ENCODE measurements at places on chromosomes 7 and 10.

DNA sequence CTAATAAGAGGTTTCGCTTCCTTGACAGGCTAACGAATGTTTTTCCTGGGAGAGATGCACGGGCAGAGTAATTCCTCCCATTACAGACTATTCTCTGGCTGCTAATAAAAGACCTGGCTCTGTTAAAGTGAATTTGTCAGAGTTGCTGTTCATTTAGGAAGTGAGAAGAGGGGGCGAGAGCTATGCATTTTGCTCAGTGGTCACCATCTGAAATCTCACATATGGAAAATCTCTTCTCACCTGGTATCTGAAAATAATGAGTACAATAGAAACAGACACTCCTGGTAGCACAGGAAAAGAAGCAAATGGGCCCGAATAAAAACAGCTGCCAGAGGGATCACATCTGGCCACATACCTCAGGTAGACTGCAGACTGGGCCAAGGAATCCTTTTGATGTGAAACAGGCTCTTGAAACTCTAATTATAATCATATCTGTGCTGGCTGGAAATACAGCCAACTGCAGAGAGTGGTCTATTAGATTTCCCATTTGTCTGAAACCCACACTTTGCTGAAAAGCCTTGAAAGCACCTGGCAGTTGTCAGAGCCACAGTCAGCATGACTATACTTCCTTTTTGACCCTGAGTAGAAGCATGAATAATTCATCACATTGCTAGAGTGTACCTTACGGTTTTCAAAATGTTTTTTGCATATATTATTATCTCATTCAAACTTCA, 33.6 kb downstream of the AOAH start:
- DNase-seq: no peak

- no peak for DNase-seq
These were observed 13.7 kb downstream of the THSD7A start for GRCh38 chr7:11818281-11818680.

GRCh38 chr7:85167636-85168035, 19.2 kb downstream of the SEMA3D start:
- no peak for DNase-seq

DNA sequence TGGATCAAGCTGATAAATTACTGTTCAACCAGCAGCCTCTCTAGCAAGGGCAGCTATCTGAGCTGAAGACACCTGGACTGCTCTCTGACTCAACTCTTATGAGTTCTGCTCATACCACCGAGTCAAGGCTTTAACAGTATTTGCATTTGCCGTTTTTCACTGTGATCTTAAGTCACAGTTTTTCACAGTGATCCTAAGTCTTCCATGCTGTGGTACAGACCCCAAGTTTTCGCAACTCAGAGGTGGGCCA, 31.3 kb downstream of the PIP4K2A start:
- DNase-seq: no peak

DNA sequence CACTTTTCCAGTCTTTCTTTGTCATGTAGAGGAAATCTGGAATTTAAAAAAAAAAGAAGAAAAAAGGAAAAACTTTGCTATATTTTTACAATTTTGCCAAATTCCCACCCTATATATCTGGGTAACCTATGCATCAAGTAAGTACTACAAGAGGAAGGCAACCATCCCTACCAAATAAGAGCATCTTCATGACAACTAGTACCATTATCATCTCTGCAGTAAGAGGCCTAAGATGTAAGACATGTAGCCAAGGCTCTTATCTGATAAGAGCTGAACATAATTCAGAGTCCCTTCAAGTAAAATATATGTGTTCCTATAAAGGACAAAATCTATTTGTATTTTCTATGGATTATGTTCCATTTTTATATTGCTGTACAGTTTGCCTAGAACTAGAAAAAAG, 3.5 kb downstream of the THAP5 start:
- no peak for DNase-seq

- no peak for DNase-seq
These were observed 2.1 kb upstream of the IDE start for GRCh38 chr10:92575961-92576360.

GRCh38 chr10:1715821-1716220, 21.5 kb downstream of the ADARB2 start:
- no peak for DNase-seq

DNA sequence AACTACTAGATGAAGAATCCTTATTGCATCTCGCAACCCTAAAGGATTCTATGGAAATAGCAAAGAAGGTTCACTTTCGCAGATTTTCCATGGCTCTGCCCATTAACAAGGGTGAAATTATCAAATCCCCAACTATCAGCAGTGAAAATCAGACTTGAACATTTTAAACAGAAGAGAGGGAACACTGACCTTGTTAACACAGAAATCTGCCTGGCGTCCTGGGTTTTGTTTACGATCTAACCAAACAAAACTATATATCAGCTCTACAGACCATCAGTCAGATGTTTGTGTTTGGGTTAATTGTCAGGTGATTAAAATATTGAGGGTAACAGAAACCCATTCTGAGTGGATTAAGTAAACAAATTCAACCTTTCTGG, 1.9 kb downstream of the CTTNBP2 start:
- no peak for DNase-seq

DNA sequence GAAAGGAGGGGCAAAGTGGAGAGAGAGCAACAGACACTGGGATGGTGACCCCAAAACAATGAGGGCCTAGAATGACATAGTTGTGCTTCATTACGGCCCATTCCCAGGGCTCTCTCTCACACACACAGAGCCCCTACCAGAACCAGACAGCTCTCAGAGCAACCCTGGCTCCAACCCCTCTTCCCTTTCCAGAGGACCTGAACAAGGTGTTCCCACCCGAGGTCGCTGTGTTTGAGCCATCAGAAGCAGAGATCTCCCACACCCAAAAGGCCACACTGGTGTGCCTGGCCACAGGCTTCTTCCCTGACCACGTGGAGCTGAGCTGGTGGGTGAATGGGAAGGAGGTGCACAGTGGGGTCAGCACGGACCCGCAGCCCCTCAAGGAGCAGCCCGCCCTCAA, 20.7 kb downstream of the PRSS2 start:
- DNase-seq: no peak

DNA sequence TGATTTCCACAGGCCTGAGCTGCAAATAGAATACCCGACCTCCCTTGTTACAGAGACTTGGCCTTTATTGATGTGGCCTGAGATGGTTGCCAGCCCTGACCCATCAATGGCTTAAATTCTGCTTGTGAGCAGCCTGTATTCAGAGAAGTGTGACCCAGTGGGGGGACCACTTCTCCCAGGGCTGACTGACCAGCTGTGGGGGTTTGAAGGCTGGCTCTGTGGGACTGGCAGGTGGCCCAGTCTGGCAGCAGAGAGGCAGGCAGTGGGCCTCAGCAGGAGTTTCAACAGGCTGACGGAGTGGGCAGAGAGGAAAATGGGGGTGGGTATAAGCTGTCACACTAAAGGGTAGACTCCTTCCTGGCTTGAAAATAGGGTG, 12.2 kb upstream of the PPIF start:
- no peak for DNase-seq

DNA sequence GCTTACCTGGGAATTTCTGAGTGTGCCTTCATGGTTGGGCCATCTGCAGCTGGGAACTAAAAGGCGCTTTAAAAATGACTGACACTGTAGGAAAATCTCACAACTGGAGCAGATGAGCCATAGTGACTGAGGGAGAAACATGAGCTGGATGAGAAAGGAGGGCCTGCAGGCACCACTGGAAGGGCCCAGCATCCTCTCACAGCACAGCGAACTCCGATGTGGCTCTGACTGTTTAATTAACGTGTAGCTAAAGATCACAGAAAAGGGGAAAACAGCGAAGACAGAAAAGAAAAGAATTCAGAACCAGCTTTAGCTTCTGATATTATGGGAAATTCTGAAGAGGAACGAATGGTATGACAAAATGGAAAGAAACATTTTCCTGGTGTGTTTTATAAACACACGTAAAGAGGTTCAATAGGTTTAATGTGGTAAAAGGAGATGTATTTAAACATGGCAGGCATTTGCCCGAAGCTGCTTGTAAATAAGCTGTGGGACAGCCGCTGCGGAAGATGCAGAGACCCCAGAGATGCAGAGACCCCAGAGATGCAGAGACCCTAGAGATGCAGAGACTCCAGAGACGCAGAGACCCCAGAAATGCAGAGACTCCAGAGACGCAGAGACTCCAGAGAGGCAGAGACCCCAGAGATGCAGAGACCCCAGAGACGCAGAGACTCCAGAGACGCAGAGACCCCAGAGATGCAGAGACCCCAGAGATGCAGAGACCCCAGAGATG, 534.3 kb downstream of the PTPRN2 start:
- no peak for DNase-seq

GRCh38 chr7:135977742-135978066, 545 bp upstream of the MTPN start:
- no peak for DNase-seq

GRCh38 chr7:64463636-64464375, 99.1 kb downstream of the ZNF680 start:
- DNase-seq: no peak

DNA sequence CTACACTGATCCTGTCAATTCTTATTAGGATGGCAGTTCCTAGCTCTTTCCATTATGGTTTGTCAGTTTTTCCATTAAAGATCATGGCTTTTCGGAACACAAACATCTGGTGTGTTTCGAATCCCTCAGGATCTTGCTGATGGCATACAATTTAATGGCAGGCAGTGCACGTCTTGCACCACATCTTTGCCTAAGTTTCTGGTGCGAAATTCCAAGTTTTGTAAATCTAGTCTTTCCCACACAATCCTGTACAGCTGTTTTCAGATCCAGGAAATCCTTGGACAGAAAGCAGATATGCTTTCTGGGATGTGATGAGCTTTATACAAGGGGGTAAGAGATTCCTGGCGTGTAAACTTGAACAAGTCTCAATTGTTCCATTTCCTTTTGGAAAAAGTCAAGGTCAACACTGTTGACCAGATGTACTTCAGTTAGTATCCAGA, 224.3 kb upstream of the PHYHIPL start:
- no peak for DNase-seq

- no peak for DNase-seq
These were observed 34.5 kb upstream of the TAC1 start for GRCh38 chr7:97697396-97697795.

DNA sequence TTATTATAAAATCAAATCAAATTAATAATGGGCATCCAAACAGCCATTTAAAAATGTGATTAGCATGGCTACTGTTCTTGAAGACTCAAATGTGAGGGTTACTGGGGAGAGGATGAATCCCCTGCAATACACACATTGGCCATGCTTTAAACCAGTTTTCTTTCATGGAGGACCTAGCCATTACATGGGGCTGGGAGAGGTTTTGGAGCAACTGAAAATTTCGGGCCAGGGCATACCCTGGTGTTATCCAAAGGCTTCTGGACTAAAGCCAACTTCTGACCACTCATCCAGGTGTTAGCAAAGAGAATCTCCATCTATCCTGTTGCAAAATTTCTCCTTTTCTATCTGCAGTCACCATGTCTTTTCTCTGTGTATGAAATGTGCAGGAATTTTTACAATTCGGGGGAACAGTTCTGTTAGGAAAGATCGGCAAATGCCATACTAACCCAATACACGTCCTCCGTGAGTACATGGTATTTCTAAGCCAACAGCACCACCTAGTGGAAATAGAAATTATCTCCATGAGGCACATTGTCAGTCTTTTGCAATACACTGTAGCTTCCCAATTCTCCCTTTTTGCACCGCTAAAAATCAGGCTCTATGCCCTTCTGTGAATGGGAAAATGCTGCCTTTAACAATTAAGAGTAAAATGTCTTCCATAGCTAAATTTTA, 47.0 kb upstream of the ZNF107 start:
- DNase-seq: no peak

DNA sequence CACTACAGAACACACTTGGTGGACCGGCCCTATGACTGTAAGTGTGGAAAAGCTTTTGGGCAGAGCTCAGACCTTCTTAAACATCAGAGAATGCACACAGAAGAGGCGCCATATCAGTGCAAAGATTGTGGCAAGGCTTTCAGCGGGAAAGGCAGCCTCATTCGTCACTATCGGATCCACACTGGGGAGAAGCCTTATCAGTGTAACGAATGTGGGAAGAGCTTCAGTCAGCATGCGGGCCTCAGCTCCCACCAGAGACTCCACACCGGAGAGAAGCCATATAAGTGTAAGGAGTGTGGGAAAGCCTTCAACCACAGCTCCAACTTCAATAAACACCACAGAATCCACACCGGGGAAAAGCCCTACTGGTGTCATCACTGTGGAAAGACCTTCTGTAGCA, 14.6 kb downstream of the ZSCAN21 start:
- DNase-seq: no peak

DNA sequence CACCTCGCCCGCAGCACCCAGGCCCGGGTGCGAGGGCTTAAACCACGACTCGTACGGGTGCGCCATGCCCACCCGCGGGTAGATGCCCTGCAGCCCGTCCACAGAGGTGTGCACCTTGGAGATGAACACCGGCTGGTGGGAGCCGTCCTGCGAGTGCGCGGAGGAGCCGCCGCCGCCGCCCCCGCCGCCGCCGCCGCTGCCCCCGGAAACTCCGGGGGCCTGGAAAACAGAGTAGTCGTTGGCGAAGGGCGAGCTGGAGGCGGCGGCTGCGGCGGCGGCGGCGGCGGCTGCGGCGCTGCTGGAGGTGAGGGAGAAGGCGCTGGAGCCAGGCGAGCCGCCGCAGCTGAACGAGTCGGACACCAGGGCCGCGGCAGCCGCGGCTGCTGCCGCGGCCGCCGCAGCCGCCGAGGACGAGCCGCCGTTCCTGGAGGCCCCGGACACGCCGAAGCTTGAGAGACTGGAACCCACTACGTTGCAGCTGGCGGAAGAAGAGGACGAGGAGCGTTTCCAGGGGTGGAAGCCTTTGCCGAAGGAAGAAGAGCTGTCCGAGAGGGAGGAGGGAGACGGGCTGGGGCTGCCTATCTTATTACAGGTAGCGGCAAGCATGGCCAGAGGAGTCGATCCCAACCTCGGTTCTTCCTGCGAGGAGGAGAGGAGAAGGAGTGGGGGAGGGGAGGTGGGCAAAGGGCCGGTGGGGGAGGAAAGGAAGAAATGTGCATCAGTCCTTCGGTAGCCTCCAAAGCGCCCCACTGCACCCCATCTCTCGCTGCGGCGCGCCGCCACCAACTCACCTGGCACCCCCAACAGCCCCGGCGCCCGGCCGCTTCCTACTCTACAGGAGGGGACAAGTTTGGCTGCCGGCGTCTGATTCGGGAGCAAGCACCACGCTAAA, 1.3 kb downstream of the SP8 start:
- no peak for DNase-seq

GRCh38 chr7:159007364-159007995, 137.2 kb downstream of the VIPR2 start:
- no peak for DNase-seq

GRCh38 chr7:155961241-155962190, 149.3 kb upstream of the SHH start:
- no peak for DNase-seq

DNA sequence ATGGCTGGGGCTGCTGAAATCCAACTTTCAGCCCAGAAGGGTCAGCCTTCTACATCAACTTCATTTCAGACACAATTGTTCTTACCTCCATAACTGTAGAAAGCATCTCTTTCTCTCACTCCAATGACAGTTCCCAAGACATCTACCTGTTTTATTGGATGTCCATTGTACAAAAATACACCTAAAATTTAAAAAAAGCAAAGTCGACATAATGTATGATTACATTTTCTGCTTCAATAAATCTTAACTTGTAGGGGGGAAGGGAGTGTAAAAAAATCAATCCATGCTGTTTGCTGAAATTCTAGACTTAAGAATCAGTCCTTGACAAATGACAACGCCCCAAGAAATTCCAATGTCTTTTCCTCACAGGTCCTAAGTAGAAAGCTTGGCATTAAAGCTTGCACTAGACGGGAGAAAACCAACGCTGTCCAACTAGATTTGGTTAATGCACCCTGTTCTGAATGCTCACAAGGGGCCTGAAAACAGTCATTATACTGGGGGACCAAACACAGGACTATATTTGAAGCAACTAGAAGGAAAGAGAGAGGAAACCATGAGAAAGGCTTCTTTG, 7.5 kb downstream of the STN1 start:
- no peak for DNase-seq

- no peak for DNase-seq
These were observed 68.4 kb upstream of the PDCD4 start for GRCh38 chr10:110803239-110803749.
